Mammary epithelial cell (primary cell): ENCODE measurements at places on chromosomes 13 and 19.

GRCh38 chr13:29020314-29020713 is 200.2 kb downstream of the MTUS2 start:
- DNase-seq, result no peak

- DNase-seq, result no peak
These were observed 40.3 kb downstream of the PDE4A start for GRCh38 chr19:10460714-10461046.

DNA sequence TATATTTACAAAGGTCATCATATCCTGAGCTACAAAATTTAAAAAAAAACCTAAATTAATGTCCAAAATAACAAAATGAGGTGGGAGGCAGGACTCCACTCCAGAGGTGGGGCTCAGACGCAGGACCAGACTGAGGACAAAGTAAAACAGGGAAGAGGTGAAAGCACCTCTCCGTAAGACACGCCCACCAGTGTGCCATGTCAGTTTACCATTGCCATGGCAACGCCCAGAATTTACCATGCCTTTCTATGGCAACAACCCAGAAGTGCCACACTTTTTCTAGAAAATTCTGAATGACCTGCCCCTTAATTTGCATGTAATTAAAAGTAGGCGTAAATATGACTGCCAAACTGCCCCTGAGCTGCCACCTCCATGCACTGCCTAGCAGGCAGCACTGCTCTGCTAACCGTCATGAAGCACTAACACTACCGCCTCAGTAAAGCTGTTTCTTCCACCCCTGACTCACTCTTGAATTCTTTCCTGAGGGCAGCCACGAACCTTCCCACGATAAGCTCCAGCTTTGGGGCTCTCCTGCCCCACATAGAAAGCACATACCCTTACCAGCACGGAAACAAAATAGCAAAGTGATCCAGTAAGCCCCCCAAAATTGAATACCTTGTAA is 22.3 kb upstream of the PDCD5 start:
- DNase-seq, result no peak

GRCh38 chr19:492091-492531 is 4.2 kb upstream of the MADCAM1 start:
- no peak for DNase-seq

GRCh38 chr19:40686882-40687524 is 3.4 kb downstream of the NUMBL start:
- no peak for DNase-seq

GRCh38 chr13:84126671-84127171 is 244.4 kb upstream of the SLITRK1 start:
- no peak for DNase-seq

DNA sequence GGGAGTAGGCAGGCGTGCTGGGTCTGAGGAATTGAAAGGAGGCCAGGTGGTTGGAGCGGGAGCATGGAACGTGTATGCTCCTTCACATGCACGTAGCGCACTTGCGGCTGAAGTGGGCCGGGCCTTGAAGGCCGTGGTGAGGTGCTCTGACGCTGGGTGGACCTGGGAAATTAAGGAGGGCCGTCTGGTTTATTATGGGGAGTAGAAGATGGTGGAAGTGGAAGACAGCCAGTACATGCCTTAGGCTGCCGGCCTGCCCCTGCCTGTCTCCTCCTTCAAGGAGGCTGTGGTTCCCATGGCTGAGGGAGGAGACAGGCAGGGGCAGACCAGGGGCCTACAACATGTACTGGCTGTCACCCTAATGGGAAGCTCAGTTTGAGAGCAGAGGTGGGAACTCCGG is 23.9 kb downstream of the GATAD2A start:
- peak; percentile 14 for DNase-seq

GRCh38 chr13:31815361-31816144 is 76.2 kb downstream of the RXFP2 start:
- no peak for DNase-seq
